ENCODE measurements at places on chromosomes 6 and 20.

DNA sequence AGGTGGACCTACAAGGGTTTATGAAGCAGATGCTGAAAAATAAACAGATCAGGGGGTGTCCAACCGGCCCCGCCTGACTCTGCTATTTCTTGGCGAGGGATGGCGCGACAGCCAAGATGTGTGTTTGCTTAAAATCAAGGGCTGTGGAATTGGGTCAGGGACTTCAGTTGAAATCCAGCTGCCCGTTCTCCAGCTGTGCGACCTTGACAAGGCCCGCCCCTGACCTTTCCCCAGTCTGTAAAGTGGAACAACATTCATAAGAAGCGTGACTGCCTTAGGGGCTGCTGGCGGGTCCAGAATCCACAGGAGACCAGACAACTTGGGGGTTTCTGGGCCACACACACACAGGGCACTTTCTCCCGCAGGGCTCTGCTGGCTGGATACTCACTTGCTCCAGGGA lies 517.5 kb downstream of the PREX1 start:
- DNase-seq: no peak

GRCh38 chr20:8322662-8323217 lies 190.7 kb downstream of the PLCB1 start:
- DNase-seq: no peak

GRCh38 chr6:2984738-2985406 lies 13.5 kb upstream of the SERPINB6 start:
- no peak for DNase-seq

GRCh38 chr6:32166411-32167061 lies 2.1 kb downstream of the EGFL8 start:
- no peak for DNase-seq

DNA sequence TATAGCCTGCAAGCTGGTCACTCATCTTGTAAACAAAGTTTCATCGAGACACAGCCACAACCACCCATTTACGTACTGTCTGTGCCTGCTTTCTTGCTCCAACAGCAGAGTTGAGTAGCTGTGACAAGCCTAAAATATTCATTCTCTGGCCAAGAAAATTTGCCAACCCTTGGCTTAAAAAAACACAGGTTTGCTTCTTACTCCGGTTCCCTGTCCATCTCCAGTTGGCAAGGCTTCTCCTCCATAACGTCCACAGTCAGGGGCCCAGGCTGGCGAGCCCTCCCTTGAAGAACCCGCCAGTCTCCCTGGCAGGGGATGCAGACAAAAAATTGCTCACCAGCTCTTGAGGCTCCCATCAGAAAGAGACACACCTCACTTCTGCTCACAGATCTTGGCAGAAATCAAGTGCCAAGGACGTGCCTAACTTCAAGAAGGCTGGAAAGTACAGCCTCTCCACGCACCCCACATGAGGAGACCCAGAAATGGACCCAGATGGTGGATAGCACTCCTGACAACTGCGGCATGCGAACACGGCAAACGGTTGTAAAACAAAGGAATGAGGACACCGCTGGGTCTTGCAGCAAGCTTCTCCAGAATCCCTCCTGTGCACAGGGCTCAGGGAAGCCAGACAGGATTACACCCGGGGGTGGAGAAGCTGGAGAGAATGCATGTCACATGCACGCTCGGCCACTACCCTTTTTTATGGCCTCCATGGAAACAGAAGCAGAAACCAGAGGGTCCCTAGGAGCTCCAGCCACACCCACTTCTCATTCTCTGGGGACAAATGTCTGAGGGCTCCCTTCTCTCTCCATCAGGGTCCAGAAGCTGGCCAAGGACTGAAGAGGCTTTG lies 59.8 kb upstream of the SIRPA start:
- no peak for DNase-seq

DNA sequence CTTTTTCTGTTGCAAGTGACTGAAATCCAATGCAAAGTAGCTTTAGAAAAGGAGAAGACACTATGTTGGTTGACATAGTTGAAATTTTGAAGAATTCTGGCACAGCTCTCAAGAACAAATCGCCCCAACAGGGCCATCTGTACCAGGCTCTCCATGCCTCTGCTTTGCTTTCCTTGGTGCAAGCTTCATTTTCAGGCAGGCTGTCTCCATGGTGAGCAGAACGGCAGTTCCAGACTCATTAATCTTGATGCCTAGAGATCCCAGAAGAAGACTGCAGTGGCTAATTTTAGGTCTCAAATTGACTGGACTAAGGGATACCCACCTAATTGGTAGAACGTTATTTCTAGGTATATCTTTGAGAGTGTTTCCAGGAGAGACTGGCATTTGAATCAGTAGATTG lies 950.7 kb upstream of the FLRT3 start:
- no peak for DNase-seq

- DNase-seq: no peak
Observed at GRCh38 chr20:46261456-46262253, 46.6 kb downstream of the CDH22 start.

DNA sequence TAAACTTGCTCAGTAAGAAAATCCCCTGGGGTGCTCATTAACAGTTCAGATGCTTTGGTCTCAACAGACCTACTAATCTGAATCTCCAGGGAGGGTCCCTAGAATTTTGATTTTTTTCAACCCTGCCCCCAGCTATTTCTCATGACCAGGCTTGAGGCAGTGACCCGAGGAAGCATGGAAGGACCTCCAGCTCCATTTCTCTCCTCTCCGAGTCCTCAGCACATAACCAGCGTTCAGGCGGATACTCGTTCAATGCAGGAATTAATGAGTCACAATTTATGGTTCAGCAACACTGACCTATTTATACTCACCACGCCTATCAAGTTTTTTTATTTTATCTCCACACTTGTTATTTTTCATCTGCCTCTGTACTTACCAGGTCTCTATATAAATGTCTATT lies 369.2 kb upstream of the CDH4 start:
- no peak for DNase-seq

GRCh38 chr6:84228198-84228543 lies 728 bp upstream of the CEP162 start:
- no peak for DNase-seq

DNA sequence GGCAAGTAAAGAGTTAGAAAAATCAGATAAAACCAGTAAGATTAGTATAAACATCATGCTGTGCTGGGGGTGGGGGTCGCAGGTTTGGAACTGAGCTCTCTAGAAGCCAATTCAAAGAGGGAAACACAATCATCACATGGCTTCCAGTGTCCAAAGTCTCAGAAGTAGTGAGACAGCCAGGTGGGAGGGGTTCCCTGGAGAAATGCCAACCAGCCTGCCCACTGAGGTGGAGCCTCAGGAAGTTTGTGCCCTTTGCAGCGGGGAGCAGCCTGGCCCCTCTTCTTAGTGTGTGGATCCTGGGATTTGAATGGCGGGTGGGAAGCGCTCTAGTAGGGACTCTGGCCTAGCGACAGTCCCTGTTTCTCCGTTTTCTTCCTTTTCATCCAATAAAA lies 21.4 kb downstream of the C6orf15 start:
- no peak for DNase-seq

GRCh38 chr6:159989492-159990480 lies 20.9 kb downstream of the IGF2R start:
- DNase-seq: no peak

DNA sequence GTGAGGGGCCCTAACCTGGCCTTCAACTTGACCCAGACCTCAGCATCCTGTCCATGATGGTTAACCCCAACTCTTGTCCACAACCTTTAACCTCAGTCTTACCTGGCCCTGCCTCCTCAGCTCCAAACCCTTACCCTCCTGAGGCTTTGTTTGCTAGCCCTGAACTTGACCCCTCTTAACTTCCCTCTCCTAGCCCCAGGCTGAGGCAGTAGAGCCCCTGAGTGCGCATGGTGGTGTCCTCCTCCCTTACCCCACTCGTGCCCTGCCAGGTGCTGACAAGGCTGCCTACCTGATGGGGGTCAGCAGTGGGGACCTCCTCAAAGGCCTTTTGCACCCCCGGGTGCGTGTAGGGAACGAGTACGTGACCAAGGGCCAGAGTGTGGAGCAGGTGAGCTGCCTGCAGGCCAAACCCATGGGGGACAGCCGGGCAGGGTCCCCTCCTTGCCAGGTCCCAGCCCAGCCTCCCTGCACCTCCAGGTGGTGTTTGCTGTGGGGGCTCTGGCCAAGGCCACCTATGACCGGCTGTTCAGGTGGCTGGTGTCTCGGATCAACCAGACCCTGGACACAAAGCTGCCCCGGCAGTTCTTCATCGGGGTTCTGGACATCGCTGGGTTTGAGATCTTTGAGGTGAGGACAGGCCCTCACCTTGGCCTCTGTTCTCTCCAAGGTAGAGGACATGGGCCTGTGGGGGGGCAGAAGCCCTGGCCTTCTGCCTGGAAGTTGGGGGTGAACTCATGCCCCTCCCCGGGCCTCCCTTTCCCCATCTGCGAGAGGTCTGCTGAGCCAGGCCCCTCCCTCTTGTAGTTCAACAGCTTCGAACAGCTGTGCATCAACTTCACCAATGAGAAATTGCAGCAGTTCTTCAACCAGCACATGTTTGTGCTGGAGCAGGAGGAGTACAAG lies 31.9 kb downstream of the MYH7B start:
- DNase-seq: no peak

DNA sequence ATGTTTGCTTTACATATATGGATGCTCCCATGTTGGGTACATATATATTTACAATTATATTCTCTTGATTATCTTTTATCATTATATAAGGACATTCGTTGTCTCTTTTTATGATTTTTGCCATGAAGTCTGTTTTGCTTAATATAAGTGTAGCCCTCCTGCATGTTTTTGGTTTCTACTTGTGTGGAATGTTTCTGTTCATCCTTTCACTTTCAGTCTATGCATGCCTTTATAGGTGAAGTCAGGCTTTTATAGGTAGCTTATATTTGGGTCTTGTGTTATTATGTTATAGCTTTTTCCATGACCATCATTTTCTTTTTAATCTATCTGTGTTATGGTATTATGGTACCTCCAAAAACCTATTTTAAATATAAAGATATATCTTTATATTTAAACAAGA lies 612.5 kb upstream of the HS3ST5 start:
- DNase-seq: no peak

DNA sequence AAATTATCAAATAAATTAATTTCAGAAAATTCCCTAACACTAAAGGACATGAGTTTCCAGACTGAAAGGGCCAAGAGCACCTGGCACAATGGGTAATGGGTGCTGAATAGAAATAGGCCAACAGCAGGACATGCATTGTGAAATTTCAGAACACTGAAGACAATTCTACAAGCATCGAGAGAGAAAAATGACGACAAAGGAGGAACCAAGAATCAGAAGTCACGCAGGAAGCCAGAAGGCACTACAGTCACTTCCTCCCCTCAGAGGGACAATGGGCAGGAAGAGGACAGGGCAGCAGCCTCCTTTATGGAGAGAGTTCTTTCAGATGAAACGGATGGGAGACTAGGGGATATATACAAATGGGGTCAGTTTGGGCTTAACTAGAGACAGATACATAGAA lies 29.6 kb downstream of the PCNA start:
- DNase-seq: no peak

DNA sequence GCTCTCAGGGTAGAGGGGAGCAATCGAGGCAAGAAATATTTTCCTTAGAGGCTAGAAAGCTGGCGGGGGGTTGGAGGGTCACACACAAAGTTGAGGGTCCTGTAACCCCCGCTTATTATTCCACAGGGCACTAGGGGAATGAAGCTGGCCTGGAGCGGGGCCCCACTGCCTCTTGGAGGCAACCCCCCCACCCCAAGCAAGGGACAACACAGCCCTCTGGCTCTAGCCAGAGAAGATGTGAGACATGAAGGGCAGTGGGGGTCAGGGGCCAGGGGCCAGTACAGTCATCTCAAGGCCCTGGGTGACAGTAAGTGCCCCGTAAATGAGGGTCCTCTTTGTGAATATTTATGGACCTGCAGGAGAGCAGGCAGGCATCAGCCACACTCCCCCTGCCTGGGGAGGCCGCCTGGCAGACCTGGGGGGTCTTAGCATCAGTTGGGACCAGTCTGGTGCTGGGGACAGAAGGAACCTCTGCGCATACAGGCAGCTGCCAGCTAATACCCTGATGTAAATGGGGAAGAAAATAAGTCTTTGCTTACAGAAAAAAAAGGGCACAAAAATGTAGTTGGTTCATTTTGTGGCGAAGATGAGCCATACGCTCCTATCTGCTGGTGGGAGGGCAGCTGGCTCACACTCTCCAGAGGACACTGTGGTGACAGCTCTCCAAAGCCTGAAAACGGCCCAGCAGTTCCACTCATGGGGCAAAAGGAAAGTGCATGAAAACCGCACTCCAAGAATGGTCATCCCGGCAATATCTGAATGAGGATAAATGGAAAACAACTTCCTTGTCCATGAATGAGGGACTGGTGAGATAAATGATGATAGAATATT lies 21.9 kb downstream of the SPATA2 start:
- no peak for DNase-seq

DNA sequence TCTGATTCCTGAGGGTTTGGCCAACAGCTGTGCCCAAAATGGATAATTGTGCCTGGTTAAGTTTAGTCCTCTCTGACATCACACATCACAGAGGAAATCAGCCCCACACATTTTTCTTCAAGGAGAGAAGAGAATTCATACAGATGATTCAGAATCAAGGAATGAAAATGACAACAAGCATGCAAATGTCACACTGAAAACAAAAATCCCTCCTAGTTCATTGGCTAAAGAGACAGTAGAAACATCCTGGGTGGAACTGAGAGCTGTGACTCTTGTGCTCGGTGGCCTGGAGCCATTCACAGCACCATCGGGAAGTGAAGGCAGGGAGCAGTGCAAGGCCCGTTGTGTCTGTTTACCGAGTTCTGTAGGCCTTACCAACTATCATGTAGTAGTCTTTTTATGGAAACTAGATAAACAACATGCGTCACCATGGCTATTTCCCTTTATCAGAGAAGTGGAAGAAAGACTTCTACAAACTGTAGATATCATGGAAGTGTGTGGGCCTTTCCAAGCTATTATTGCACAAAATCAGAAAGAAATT lies 81.7 kb upstream of the TENT5A start:
- DNase-seq: no peak

DNA sequence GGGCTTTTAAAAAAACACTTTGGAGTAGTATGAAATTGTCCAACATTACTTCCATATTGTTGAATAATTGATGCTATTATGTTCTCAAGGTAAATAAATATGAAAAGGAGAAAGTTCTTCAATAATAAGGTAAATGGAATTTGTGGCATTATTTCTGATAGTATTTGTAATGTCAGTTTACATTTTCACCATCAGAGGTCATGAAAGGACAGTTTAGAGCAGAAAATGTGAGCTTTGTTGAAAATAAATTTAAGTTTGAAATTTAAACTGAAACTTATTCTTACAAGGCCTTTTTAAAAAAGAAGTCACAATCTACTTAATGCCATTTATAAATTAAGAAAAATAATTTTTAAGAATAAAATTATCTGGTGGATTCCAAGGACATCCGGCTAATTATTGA lies 15.8 kb upstream of the CEP162 start:
- no peak for DNase-seq

- DNase-seq: no peak
Observed at GRCh38 chr6:3484192-3484591, 27.3 kb upstream of the SLC22A23 start.

DNA sequence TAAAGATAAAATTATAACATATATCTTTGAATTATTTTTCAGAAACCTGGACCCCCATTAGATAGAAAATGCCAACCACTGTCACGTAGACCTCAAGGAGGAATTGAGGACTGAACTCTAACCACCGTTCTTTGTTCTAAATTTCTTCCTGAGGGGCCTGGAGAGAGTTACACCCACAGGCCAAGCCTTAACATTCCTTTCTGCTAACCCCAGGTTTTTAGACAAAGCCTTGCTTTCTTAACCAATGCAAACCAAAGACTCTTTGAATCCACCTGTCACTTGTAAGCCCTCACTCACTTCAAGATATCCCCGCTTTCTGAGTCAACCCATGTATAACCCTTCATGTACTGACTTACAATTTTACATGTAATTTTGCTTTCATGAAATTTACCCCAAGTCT lies 41.0 kb downstream of the SNX14 start:
- DNase-seq: no peak

GRCh38 chr6:156630613-156631302 lies 146.4 kb upstream of the ARID1B start:
- DNase-seq: no peak

Data from stimulated activated CD8-positive, alpha-beta memory T cell treated with anti-CD3 and anti-CD28 coated beads, Interleukin-2, amount 100 ng/mL, for 48 hours (primary cell).